ENCODE measurements at places on chromosomes 2 and 18. TPM values are rescaled to one million over a fixed set of nuclear protein-coding genes. Genes with fewer than 3 reads are reported as not detected.

DNA sequence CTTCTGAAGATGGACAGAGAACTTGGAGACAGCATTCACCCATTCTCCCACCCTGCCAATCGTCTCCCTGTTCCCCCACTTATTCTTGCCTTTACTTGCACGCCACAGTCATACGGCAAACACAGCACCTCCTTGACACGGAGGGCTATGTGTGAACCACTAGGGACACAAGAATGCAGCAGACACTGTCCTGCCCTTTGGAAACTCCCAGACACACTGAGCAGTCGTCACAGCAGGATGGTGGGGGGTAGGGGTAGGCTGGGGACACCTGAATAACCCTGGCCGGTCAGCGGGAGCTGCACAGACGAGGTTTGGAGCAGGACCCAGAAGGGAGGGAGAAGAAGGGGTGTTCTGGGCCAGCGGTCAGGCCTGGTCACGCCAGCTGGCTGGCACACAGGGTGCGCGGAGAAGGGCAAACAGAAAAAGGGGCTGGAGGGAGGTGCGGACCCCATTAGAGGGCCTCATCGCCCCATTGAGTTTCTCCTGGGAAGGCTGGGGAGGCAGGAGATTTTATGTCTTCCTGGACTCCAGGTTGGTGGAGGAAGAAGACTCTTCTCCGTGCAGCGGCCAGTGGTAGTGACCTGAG, 40.0 kb upstream of the FOSL2 start:
- H3K4me1 ChIP-seq, result peaks cover 36% of the 10 kb centered on the region
- peak overlapping the region; percentile 80 for H3K27ac ChIP-seq
- H3K4me3 ChIP-seq, result no peak overlapping the region
- DNase-seq, result no peak
- no peaks in the 10 kb centered on the region for H3K36me3 ChIP-seq

The NBEAL1 gene
- total RNA-seq, result 28.6 TPM

The MFSD2B gene
- total RNA-seq, result not detected

GRCh38 chr2:26072925-26073768, 39.3 kb downstream of the RAB10 start:
- no peaks in the 10 kb centered on the region for H3K36me3 ChIP-seq
- no peak for DNase-seq
- peaks cover 26% of the 10 kb centered on the region for H3K4me1 ChIP-seq
- H3K4me3 ChIP-seq, result no peak overlapping the region

The CCDC74A gene
- 1.8 TPM for total RNA-seq

GRCh38 chr2:183490914-183491313, 366.7 kb downstream of the NUP35 start:
- H3K4me3 ChIP-seq, result no peak overlapping the region
- no peaks in the 10 kb centered on the region for H3K27me3 ChIP-seq
- H3K27ac ChIP-seq, result no peak overlapping the region
- H3K36me3 ChIP-seq, result no peaks in the 10 kb centered on the region
- no peak for DNase-seq
- H3K4me1 ChIP-seq, result no peaks in the 10 kb centered on the region

DNA sequence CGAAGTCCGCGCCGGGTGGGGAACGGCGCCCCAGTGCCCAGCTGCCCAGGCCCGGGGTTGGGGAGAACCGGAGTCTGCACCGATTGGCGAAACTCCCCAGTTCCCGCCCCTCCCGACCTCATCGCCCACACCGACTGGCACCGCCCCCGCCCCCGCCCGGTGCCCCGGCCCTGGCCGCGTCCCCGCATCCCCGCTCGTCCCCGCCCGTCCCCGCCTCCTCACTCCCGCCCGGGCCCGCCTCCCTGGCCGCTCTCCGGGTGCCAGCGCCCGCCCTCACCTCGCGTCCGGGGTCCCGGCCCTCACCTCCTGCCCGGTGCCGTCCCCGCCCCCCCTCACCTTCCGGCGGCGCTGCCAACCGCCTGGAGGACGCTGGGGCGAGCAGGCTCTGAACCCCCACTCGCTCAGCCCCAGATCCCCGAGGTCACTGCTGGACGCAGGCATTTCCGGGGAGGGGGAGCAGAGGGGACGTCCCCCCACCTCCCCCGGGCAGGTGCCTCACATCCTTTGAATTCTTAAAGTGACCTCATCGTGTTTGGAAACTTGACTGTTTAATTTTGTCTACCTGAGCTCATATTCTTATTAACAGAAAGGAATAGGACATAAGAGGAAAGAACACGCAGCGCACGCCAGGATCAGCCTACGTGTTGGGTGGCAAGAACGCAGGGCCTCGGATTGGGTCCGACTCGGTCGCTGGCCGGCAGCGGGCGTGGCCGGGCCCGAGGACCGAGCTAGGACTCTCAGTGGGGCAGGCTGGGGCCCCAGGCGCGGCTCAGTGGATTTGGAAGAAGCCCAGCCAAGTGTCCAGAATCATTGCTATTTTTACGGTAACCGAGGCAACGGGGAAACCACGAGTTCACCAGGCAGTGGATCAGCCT, at the start of gene FAM110C:
Gene FAM110C, minus strand, starts transcription at position 35 of the 875 bp plus-strand sequence. CDS start 120 bp downstream, outside the sequence.
- no peak within 1 kb of the TSS for H3K27ac ChIP-seq
- H3K4me1 ChIP-seq, result peaks cover 6% of the 10 kb centered on the region
- H3K36me3 ChIP-seq, result no peaks in the 10 kb centered on the region

The MROH2A gene
- not detected for total RNA-seq

The ANAPC1 gene
- total RNA-seq, result 33.5 TPM

DNA sequence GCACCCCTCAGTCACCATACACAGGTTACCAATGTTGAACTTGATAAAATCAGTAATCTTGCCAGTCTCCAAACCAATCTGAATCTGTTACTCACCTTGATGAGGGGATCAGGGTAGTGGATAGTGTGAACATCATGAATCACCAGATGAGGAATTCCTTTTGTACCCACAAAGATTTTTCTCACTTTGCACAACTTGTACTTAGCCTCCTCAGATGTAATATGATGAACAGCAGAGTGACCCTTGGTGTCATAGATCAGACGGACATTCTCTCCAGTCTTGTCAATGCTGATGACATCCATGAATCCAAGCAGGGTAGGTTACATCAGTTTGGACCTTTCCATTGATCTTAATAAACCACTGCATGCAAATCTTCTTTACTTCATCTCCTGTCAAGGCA, 54.7 kb downstream of the MDH1 start:
- H3K27ac ChIP-seq, result no peak overlapping the region
- DNase-seq, result no peak
- H3K36me3 ChIP-seq, result no peaks in the 10 kb centered on the region
- H3K4me3 ChIP-seq, result no peak overlapping the region
- no peaks in the 10 kb centered on the region for H3K4me1 ChIP-seq

DNA sequence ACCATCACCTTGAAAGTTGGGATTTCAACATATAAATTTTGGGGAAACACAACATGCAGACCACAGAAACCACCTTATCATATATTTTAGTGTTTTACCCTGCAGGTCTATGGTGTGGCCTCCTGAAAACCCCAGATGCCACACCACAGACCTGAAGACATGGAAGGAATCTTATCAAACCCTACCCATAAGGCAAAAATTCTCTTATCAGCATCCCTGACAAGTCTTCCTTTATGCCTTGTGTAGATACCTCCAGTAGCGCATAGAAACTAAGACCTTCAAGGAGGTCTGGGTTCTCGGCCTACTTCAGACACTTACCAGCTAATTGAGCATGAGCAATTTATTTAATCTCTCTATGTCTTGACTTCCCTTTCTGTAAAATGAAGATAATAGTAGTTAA, 59.1 kb upstream of the SLC14A2 start:
- DNase-seq, result no peak
- no peak overlapping the region for H3K4me3 ChIP-seq
- H3K27ac ChIP-seq, result no peak overlapping the region
- no peaks in the 10 kb centered on the region for H3K4me1 ChIP-seq
- peaks cover 49% of the 10 kb centered on the region for H3K27me3 ChIP-seq

GRCh38 chr2:46857871-46858701, 57.5 kb downstream of the MCFD2 start:
- no peaks in the 10 kb centered on the region for H3K27me3 ChIP-seq
- H3K36me3 ChIP-seq, result no peaks in the 10 kb centered on the region
- H3K27ac ChIP-seq, result peak overlapping the region; percentile 55
- no peak for DNase-seq

The ZNF514 gene
- 19.0 TPM for total RNA-seq

GRCh38 chr18:78408623-78409022, 571.0 kb upstream of the SALL3 start:
- H3K27me3 ChIP-seq, result no peaks in the 10 kb centered on the region
- no peaks in the 10 kb centered on the region for H3K36me3 ChIP-seq
- peak; percentile 80 for DNase-seq
- no peak overlapping the region for H3K27ac ChIP-seq
- H3K4me3 ChIP-seq, result no peak overlapping the region

GRCh38 chr18:62616331-62616805, 93.5 kb downstream of the ZCCHC2 start:
- no peak for DNase-seq
- H3K36me3 ChIP-seq, result no peaks in the 10 kb centered on the region
- no peaks in the 10 kb centered on the region for H3K4me1 ChIP-seq

DNA sequence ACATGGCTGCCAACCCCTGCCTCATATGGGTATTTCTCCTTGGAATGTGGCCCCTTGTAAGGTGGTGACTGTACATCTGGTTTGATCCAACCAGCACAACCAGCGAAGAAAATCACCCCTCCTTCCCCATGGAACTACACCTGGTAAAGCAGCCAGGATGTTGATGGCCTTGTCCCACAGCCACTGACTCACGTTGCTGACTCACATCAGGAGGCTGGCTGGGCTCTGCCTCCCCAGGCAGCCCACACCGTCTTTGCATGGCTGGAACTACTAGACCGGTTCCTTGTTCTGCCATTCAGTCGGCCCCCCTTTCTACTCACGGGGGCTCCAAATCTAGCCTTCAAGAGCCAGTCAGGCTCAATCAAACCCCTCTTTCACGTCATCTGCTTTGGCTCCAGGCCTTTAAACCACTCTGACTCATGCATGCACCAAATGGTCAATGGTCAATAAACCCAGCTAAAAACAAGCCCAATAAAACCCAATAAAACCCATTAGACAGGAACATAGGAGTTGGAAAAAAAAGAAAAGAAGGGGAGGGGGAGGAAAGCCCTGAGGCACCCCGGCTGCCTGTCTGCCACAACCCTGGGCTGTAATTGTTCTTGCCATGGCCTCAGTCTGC, 114.8 kb downstream of the PLB1 start:
- peak overlapping the region; percentile 45 for H3K27ac ChIP-seq
- H3K4me1 ChIP-seq, result peaks cover 16% of the 10 kb centered on the region
- DNase-seq, result no peak
- no peak overlapping the region for H3K4me3 ChIP-seq
- no peaks in the 10 kb centered on the region for H3K36me3 ChIP-seq
- H3K27me3 ChIP-seq, result no peaks in the 10 kb centered on the region

GRCh38 chr2:165328272-165328671, 89.1 kb downstream of the SCN2A start:
- H3K4me3 ChIP-seq, result no peak overlapping the region
- H3K36me3 ChIP-seq, result no peaks in the 10 kb centered on the region
- no peak overlapping the region for H3K27ac ChIP-seq
- H3K27me3 ChIP-seq, result peaks cover 14% of the 10 kb centered on the region

DNA sequence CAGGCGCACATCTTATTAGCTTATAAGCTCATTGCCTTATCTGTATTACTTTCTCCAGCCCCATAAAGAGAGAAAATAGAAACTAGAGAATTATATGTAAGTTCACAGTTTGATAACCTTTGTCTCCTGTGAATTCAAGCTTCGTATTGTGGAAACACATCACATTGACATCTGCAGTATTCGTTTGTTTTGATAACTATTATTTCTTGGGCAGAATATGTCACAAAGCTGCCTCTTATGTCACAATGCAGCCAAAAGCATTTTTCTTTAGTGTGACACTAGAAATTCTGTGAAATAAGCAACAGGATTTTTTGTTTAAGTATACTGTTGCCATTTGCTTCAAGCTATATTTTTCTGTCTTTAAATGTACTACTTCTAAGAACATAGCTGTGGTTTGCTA, 221.5 kb downstream of the DOK6 start:
- no peak for DNase-seq
- peaks cover 7% of the 10 kb centered on the region for H3K27me3 ChIP-seq
- peaks cover 3% of the 10 kb centered on the region for H3K4me1 ChIP-seq
- no peak overlapping the region for H3K27ac ChIP-seq

DNA sequence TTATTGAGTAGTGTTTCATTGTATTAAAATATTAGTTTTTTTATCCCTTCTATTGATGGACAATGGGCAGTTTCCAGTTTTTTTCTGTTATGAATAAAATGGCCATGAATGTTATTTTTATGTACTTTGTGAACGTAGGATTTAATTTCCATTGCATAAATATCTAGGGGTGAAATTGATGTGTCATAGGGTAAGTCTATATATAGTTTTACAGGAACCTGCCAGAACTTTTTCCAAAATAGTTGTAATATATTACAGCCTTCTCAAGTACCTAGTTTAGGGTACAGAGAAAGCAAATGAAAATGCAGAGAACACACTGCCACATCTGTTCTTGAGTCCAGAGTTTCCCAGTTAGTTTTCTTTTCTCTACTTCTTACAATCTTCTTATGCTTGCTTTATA, 378.6 kb downstream of the MEIS1 start:
- H3K4me1 ChIP-seq, result peaks cover 7% of the 10 kb centered on the region
- no peaks in the 10 kb centered on the region for H3K36me3 ChIP-seq
- DNase-seq, result no peak
- peaks cover 3% of the 10 kb centered on the region for H3K27me3 ChIP-seq

The HOXD4 gene
- total RNA-seq, result not detected

DNA sequence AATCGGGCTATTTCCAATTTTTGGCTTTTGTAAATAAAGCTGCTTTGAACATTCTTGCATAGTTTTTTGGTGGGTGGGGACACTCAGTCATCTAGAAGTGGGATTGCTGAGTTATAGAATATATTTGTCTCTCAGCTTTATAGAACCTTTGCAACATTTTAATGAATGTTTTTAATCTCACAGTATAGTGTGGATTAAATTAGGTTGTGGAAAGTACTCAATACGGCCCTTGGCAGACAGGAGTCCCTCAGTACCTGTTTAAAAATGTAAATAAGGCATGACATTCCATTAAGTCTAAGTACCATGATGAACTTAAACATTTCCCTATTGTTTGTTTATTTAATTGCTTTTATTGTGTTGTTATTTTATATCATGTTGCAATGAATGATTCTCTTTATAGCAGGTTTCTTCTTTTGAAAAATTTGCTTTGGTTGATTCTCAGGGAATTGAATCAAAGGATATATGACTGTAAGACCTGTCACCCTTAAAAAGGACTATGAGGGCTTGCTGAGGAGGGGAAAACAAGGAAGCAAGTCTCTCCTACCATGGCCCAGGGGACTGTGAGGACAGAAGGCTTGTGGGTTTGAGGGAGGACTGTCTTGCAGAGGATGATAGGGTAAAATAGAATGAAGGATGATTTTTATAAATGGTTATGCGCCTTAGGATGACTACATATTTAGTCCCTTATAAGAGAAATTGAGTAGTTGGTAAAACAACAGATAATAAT, 165.1 kb downstream of the RPIA start:
- no peaks in the 10 kb centered on the region for H3K36me3 ChIP-seq
- peaks cover 14% of the 10 kb centered on the region for H3K27me3 ChIP-seq
- no peak overlapping the region for H3K27ac ChIP-seq
- no peak for DNase-seq
- H3K4me3 ChIP-seq, result no peak overlapping the region

All from osteocyte (in vitro differentiated cells).